ENCODE measurements at places on chromosomes 3 and 15. TPM values are rescaled to one million over a fixed set of nuclear protein-coding genes. Genes with fewer than 3 reads are reported as not detected.

DNA sequence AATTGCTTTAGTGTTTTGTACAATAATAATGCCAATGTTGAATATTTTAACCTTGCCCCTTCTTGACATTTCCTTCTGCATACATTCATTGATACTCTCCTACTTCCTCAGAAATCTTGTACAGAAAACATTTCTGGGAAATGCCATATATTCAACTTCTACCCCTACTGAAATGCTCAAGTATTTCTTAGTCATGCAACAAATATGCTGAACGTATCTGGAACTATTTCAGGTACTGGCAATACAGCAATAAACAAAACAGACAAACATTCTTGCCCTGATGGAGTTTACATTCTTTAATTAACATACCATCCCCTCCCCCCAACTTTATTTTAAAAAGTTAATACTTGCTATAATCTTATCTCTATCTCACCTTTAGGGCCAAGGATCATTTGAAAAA is 147.2 kb downstream of the STAG1 start:
- no peak for DNase-seq

PCYT1A gene
- total RNA-seq, result 54.7 TPM

DNA sequence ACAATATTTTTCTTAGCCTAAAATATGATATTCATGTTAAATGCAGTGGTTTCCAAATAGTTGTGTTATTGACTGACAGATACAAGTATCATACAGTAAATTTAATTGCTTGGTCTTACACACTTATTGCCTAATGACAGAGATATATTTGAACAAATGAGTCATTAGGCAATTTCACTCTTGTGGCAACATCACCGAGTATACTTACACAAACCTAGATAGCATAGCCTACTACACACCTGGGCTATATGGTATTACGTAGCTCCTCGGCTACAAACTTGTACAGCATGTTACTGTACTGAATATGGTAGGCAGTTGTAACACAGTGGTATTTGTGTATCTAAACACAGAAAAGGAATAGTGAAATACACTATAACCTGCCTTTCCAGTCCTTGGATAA is 50.3 kb downstream of the SERPINI1 start:
- DNase-seq, result no peak

- no peak for DNase-seq
These were observed 53.4 kb upstream of the VILL start for GRCh38 chr3:37937156-37937555.

GOLGA6A gene
- total RNA-seq, result not detected

- no peak for DNase-seq
These were observed 523.6 kb upstream of the LMCD1 start for GRCh38 chr3:7978087-7978422.

GP9 gene
- not detected for total RNA-seq

IL5RA gene
- 0.12 TPM for total RNA-seq

- DNase-seq, result no peak
These were observed 20.0 kb downstream of the BOC start for GRCh38 chr3:113231391-113231790.

GRCh38 chr15:73631915-73632669 is 1.1 kb downstream of the NPTN start:
- DNase-seq, result no peak

- no peak for DNase-seq
These were observed 98.4 kb downstream of the FLNB start for GRCh38 chr3:58106640-58107039.

DNA sequence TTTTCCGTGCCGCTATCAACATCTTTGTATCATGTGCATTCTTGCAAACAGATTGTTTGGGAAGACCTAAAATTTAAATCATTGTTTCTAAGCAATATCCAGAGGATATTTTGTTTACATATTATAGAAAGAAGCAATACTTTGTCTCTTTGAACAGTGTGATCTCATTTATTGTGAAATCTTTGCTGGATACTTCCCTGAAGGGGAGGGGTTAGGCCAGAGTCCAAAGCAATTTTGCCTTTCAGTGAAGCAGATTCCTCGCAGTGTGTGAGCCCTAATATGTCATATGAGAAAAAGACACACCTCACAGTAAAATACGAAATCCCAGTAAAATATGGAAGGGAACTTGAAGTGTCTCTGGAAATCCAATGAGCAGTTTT is 158.7 kb upstream of the SLCO3A1 start:
- no peak for DNase-seq

SNRPN gene
- 33.6 TPM for total RNA-seq

MEIS2 gene
- total RNA-seq, result not detected

RASL12 gene
- not detected for total RNA-seq

DNAH12 gene
- total RNA-seq, result not detected

- no peak for DNase-seq
These were observed 29.8 kb upstream of the APOD start for GRCh38 chr3:195613468-195614069.

TUBGCP5 gene
- 22.3 TPM for total RNA-seq

GRCh38 chr3:177789500-177789899 is 592.2 kb upstream of the TBL1XR1 start:
- DNase-seq, result no peak

DNA sequence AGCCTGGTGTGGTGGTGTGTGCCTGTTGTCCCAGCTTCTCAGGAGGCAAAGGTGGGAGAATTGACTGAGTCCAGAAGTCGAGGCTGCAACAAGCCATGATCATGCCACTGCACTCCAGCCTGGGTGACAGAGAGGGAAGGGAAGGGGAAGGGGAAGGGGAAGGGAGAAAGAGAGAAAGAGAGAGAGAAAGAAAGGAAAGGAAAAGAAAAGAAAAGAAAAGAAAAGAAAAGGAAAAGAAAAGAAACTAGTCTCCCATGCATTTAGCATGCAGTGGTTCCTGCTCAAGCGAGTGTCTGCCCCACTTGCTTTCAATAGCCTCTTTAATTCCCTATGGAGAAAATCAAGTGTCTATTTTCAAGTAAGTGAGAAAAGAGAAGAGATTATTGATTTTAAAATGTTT is 20.6 kb upstream of the CAPN7 start:
- no peak for DNase-seq

DNA sequence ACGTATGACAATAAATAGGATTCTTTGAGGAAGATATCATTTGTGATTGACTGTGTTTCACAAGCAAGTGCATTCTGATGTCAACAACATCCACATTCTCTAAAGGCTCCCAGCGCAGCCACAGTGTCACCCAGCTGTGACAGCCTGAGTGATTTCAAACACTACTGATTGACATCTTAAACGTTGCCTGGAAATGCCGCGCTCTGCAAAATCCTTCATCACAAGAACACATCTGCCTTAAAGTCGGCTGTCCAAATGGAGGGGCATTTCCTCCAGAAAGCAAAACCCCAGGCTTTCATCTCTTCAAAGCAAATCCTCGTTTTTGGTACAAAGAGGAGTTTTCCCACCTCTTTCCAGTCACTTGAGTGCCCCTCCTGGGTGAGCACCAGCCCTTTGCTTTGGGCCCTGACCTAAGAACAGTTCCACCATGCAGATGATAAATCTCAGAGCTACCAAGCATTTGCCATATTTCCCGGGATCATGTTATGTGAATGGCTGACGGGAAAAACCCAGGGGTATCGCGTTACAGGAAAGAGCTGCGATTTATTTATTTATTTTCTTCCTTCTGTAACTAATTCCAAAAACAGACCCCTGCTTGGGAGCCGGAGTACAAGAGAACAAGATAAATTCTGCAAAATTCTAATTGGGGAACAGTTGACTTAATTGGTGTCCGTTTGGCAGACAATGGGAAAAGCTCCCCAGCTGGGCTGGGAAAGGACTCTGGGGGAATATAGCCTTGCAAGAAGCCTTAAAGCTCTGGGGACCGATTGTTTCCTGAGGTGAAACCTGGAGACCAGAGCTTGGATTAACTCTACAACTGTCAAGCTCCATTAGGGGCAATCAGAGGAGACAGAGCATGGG is 703.8 kb upstream of the NR2F2 start:
- no peak for DNase-seq

DNA sequence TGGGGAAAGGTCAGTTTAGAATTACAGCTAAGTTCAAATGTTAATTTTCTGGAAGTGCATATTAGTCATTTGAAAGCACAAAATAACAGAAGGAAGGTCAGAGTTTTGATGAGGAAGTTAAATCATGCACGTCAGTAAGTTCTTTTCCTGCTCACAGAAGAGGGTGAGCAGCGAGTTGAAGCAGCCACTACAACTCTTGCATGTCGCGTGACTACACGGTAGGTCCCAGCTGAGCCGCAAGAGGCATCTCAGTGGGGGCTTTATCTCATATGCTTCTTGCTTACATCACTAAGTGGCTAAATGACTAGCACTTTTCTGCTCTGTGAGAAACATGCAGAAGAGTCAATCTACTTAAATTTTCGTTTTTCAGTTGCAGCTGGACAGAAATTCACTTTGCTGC is 21.3 kb upstream of the SEC62 start:
- DNase-seq, result no peak

DNA sequence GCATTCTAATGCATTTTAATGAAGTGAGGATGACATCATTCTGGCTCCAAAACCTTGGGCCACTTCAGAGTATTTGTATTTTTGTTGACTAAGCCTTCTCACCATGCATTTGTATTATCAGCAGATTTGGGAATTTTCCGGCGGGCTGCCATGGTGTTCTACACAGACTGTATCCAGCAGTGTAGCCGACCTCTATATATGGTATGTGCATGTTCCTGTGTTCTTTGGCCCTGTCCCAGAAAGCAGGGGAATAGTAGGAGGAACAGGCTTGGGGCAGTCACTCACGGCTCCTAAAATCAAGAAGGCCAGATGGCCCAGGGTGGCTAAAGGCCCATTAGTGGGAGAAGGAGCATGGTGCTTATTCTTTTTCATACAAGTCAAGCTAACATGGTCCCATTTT is 80.5 kb downstream of the USF3 start:
- DNase-seq, result no peak

DNA sequence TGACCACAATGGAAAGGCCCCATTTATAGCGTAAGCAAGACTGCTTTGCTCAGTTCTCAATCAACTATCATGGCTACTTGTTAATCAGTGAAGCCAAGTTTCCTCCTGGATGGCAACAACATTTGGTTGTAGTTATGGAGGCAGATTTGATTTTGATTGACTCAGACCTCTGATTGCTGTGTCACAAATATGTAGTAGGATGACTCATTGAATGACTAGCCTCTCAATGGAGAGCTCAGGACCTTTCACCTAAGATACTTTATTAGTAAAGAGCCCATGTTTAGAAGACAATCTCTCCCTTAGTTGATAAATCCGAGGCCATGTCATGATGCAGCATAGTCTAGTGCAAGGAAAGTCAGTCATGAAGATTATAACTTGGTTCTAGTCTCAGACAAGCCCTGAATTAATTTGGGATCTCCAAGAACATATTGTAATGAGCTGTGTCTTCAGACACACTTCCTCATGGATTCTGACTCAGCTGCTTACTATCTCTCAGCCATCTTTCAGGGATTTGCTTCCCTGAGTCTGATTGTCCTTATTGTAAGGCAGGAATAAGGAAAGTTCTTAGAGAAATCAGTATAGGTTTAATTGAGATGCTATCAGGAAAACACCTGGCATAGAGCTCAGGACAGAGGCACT is 397.4 kb upstream of the TMCO5A start:
- no peak for DNase-seq

- no peak for DNase-seq
These were observed 514.3 kb upstream of the PPP2R3A start for GRCh38 chr3:135451037-135451785.

- no peak for DNase-seq
These were observed 195.0 kb downstream of the MAGI1 start for GRCh38 chr3:65843732-65844131.

DNA sequence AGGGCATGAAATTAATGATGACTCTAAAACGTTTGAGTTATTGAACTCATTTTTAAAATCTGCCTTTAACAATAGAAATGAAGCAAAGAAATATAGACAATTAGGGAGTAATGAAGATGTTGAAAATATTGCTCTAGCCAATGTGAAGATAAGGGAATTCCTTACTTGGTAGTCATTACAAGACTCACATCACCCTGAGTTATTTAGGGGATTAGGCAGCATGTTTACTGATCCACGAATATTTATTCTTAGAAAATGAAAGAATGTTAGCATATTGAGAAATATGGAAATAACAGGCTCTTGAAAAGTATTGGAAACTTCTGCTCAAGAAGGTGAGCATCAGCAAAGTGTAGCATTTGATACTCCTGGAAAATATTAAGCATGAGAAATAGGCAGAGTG is 398.1 kb upstream of the ARPP21 start:
- no peak for DNase-seq

DNA sequence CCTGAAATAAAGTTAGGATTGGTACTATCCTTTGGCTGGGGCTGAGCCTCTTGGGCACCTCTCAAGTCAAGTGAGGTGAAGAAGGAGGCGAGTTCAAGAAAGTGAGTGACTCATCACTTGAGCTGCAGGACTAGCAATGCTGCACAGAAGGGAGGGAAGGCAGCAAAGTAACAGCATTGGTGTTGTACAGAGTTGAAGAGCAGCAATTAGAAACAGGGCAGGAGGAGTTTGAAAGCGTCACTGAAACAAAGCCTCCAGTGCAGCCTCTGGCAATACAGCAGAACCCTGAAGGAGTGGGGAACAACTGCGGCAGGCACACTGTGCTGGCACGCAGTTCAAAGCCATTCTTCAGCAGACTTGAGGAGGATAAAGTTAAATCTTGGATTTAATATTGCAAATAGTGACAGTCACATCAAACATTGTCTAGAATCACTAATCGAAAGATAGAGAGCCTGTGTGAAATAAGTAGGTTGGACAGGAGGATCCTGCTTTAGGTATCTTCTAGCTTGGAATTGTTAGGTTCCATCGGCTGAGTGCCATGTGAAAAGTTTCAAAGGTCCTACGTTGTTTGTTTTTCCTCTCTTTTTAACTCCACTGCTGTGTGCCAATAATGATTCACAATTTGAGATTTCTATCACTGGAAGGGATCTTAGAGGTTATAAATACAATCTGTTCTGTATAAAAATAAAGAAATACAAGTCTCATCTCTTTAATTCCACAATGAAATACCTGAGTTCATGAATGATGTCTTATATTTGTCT is 479.8 kb downstream of the NAALADL2 start:
- DNase-seq, result no peak

ELL3 gene
- 0.41 TPM for total RNA-seq

DNA sequence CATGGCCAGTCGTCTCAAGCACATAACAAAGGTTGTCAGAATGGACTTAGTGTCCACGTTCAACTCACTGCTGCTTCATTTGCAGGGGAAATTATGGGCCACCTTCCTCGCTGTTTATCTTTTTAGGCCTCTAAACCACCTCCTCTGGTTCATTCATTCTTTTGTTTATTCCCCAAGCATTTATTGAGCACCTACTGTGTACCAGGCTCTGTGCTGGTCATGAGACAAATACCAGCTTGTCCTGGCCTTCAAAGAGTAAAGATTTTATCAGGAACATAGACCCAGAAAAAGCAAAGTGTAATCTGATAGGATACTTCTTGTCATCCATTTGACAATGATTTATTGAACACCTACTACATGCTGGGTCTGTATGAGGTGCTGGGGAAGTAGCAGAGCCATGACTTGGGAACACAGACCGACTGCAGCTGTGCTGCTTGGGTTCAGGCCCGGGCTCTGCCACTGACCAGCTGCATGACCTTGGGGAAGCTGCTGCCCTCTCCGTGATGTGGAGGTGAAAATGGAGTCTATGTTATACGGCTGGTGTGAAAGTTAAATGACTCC is 63.4 kb upstream of the SLC6A6 start:
- no peak for DNase-seq

SKOR1 gene
- 0.21 TPM for total RNA-seq
